ENCODE measurements at places on chromosomes 7 and 10.

DNA sequence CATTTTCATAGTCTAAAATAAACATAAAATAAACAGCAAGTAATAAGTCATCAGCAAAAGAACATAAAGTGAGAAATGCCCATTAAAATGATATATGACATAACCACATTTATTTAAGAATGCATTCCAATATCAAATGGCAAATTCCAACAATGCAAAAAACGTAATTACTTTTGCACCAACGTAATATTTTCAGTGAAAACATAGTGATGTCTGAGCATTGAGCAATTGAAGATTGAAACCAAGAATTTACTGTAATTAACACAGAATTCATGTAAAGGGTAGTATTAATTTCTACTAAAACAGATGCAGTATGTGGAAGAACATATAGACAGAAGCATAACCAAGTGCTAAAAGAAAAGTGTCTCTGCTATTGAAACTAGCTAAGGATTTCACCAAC is 123.0 kb upstream of the TNS3 start:
- DNase-seq, result no peak

- no peak for DNase-seq
These were observed 77.9 kb downstream of the ZMIZ1 start for GRCh38 chr10:79146611-79147130.

GRCh38 chr10:112382515-112383235 is 8.8 kb downstream of the ACSL5 start:
- no peak for DNase-seq

- no peak for DNase-seq
These were observed 32.6 kb downstream of the DUSP5 start for GRCh38 chr10:110530131-110530831.
